Thoracic aorta (tissue), 2 donors: ENCODE measurements at places on chromosomes 6 and 20.

- DNase-seq = no peak
- no peak overlapping the region for H3K4me3 ChIP-seq
- no peaks in the 10 kb centered on the region for H3K27me3 ChIP-seq
Observed at GRCh38 chr6:21325201-21325856, 268.2 kb upstream of the SOX4 start.

DNA sequence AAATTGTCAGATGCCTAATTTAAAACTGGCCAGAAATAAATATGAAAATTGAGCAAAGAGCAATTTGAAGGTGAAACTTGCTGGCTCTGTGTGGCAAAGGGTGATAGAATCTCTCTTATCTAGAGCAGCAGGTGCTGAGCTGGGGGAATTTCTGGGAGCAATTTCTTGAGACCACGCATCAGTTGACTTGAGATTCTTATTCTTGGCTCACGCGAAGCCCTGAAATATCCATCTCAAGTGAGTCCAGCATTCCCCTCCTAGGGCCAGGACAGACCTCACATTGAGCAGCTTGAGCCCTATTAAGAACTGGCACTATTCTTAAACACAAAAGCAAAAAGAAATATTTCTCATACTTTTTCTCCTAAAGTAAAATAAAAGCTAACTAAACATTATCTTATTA, 66.3 kb downstream of the MAP7 start:
- no peak overlapping the region for H3K27ac ChIP-seq
- no peaks in the 10 kb centered on the region for H3K36me3 ChIP-seq
- no peak overlapping the region for H3K4me3 ChIP-seq

DNA sequence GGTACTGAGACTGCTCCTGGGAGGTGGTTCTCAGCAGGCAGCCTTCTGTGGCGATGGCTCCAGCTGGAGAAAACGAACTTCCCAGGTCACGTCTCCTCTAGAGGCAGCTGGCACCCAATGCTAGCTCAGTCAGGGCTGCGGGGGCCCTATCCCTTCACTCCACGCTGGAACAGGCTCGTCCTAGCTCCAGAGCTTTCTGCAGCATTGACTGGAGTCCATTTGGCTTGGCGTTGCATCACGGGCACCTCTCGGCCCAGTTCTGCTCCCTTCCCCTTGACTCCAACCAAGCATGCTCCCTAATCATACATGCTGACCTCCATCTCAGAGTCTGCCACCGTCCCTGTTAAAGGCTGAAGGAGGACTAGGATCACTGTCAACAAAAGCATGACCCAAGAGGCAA, 5.9 kb upstream of the IRF4 start:
- no peak for DNase-seq
- no peak overlapping the region for H3K27ac ChIP-seq
- H3K4me1 ChIP-seq = no peaks in the 10 kb centered on the region

GRCh38 chr6:123118811-123119210, 122.8 kb downstream of the CLVS2 start:
- no peak overlapping the region for H3K27ac ChIP-seq
- H3K27me3 ChIP-seq = no peaks in the 10 kb centered on the region
- no peaks in the 10 kb centered on the region for H3K36me3 ChIP-seq
- H3K4me3 ChIP-seq = no peak overlapping the region

GRCh38 chr6:54112151-54112650, 958 bp downstream of the MLIP start:
- no peaks in the 10 kb centered on the region for H3K36me3 ChIP-seq
- H3K27me3 ChIP-seq = no peaks in the 10 kb centered on the region
- no peak overlapping the region for H3K4me3 ChIP-seq
- DNase-seq = no peak
- peaks cover 9% of the 10 kb centered on the region for H3K4me1 ChIP-seq
- no peak overlapping the region for H3K27ac ChIP-seq

GRCh38 chr6:45084257-45084656, 243.9 kb upstream of the RUNX2 start:
- H3K27ac ChIP-seq = no peak overlapping the region
- H3K36me3 ChIP-seq = no peaks in the 10 kb centered on the region
- H3K4me3 ChIP-seq = no peak overlapping the region
- H3K27me3 ChIP-seq = no peaks in the 10 kb centered on the region

- DNase-seq = no peak
- no peak overlapping the region for H3K4me3 ChIP-seq
- no peaks in the 10 kb centered on the region for H3K27me3 ChIP-seq
- H3K4me1 ChIP-seq = no peaks in the 10 kb centered on the region
- H3K27ac ChIP-seq = no peak overlapping the region
Observed at GRCh38 chr6:106666282-106667021, 37.1 kb downstream of the QRSL1 start.

DNA sequence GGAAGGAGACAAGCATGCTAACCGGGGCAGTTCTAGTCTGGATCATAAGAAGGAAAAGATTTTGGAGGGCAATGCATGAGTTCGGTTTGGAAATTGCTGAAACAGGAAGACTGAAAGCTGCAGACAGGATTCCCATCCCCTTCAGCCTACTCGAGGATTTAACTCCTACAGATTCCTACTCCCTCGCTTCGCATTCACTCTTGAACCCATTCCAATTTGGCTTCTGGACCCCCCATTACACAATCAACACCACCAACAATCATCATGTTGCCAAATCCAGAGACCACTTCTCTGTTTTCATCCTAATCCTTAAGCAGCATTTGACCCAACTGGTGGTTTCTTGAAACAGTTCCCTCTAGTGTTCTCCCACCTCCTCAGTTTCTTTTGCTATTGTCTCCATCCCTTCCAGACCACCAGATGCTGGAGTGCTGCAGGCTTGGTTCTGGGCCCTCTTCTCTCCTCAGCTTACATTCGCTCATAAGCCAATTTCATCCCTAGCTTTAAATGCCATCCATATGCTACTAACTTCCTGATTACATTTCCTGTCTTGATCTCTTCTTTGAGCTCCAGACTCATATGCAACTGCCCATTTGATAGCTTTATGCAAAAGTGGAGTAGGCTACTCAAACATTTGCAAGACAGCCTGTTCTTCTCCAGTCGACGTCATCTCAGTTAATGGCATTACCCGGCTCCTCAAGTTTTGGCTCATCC, 66.5 kb downstream of the DTNBP1 start:
- peak overlapping the region; percentile 61 for H3K27ac ChIP-seq
- no peak for DNase-seq
- peaks cover 28% of the 10 kb centered on the region for H3K4me1 ChIP-seq
- H3K4me3 ChIP-seq = peak overlapping the region; percentile 46
- H3K36me3 ChIP-seq = no peaks in the 10 kb centered on the region

GRCh38 chr6:158232316-158233213, 64.4 kb downstream of the GTF2H5 start:
- peak overlapping the region; percentile 93 for H3K4me3 ChIP-seq
- no peaks in the 10 kb centered on the region for H3K27me3 ChIP-seq
- DNase-seq = no peak
- H3K36me3 ChIP-seq = no peaks in the 10 kb centered on the region
- peak overlapping the region; percentile 45 for H3K27ac ChIP-seq
- H3K4me1 ChIP-seq = peaks cover 19% of the 10 kb centered on the region

DNA sequence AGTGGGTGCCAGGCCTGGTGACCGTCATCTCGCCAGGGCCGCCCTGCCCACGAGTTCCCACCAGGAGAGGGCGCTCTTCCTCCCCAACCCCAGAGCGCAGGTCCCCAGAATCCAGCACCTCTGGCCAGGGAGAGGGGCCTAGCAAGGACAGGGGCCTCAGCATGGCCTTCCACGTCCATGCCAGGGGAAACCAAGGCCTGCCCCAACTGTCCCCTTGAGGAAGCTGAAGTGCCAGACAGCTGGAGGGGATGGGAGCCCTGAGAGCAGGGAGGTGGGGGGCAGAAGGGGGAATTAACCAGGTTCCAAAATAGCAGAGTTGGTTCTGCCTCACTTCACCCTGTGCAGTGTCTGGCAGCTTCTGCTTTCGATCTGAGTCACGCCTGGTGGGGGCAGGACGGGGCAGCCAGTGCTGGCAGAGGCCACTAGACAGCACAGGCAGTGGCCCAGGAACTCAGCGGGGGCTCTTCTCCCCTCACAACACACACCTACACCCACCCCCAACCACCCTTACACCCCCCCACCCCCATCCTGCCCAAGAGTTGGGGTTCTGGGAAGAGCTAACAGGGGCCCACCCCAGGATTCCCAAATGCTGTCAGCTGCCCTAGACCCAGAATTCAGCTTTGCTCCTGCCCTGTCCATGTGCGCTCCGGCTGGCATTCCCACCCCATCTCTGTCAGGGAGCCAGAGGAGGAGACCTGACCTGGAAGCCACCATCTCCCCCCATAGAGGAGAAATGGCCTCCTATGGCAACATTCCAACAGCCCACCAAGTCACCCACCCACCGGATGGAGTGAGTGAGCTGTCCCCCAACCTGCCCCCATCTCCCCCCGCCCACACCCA, 29.2 kb downstream of the TFEB start:
- no peaks in the 10 kb centered on the region for H3K36me3 ChIP-seq
- peak; percentile 72 for DNase-seq
- H3K27me3 ChIP-seq = no peaks in the 10 kb centered on the region
- peaks cover 22% of the 10 kb centered on the region for H3K4me1 ChIP-seq
- peak overlapping the region; percentile 54 for H3K4me3 ChIP-seq

- peak overlapping the region; percentile 84 for H3K4me3 ChIP-seq
- H3K27me3 ChIP-seq = no peaks in the 10 kb centered on the region
- H3K4me1 ChIP-seq = peaks cover 5% of the 10 kb centered on the region
- H3K36me3 ChIP-seq = no peaks in the 10 kb centered on the region
- no peak for DNase-seq
- peak overlapping the region; percentile 85 for H3K27ac ChIP-seq
Observed at GRCh38 chr20:20712004-20712473, 405 bp downstream of the RALGAPA2 start.

DNA sequence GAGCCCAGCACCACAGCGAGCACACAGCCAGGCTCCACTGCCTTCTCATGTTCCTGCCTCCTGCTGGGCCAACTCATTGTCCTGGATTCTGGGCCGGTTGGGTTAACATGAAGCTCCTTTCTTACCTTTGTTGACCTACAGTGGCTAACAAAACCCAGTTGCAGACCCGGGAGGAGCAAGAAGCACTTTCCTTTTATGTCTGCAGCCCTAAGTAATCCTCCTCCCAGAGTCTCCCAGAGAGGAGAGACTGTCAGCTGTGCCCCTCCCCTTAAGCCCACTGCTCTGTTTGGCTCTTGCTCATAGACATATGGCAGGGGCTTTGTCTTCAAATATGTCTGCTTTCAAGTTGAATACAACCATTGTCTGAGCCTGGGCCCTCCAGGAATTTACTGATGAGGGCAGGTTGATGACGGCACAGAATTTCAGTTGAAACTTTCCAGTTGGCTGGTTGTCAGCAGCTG, 55.2 kb downstream of the PSMB1 start:
- H3K27me3 ChIP-seq = no peaks in the 10 kb centered on the region
- H3K27ac ChIP-seq = no peak overlapping the region
- H3K36me3 ChIP-seq = no peaks in the 10 kb centered on the region
- DNase-seq = no peak
- no peaks in the 10 kb centered on the region for H3K4me1 ChIP-seq

DNA sequence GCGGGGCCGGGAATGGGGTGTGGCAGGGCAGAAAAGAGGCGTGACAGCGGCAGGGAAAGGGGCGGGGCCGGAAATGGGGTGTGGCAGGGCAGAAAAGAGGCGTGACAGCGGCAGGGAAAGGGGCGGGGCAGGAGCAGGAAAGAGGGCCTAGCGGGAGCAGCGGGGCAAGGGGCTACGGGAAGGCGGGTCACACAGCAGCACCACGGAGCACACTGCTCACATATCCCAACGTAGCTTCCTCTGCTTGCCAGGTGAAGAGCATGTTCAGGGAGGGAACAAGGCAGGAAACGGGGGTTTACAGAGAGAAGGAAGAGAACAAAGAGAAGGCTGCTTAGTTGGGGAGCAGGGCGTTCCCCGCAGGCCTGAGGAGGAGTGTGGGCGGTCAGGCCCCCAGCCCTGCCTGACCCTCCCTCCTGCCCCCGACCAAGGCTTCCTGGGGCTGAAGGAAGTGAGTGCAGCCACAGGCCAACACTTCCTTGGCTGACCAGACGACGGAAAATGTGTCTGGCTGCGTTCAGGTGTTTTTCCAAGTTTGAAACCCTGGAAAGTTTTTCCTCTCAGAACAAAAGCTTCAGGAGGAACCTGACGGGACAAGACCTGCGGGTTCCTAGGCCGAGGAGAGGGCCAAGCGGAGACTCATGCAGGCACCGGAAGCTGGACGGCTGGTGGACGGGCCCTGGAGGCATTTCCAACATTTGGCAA, 13.8 kb downstream of the UCKL1 start:
- peaks cover 46% of the 10 kb centered on the region for H3K36me3 ChIP-seq
- peaks cover 2% of the 10 kb centered on the region for H3K4me1 ChIP-seq
- DNase-seq = no peak
- H3K27ac ChIP-seq = peak overlapping the region; percentile 12
- no peak overlapping the region for H3K4me3 ChIP-seq

GRCh38 chr6:10970731-10971130, 73.4 kb downstream of the ELOVL2 start:
- H3K27ac ChIP-seq = no peak overlapping the region
- H3K4me3 ChIP-seq = no peak overlapping the region
- H3K27me3 ChIP-seq = no peaks in the 10 kb centered on the region
- H3K36me3 ChIP-seq = no peaks in the 10 kb centered on the region

DNA sequence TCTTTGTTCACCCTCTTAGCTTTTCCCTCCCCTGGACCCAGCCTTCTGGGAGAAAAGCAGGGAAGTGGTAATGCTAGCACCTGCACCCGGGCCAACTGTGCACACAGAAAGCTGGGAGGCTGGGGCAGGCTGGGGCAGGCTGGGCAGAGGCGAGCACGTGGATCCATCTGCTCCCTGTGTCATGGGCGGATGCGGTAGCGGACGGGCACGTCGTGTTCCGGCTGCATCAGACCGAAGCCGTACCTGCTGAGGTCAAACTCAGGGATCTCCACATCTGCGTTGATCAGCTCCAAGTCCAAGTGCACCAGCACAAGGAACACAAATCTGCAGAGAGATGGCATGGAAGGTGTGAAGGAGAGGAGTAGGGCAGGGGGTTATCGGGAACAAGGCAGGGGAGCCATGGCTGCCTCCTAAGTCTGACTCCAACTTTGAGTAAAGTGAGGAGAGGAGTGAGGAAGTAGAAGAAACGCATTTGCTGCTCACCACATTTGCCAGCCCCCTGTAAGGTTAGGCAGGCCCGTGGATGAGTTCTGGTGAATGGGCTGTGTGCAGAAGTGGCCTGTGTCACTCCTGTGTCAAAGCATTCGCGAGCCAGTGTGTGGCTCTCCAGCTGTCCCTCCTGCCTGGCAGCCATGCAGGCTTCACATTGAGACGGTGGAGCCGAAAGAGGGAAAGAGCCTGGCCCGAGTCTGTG, 25.4 kb upstream of the KCNB1 start:
- peak overlapping the region; percentile 69 for H3K27ac ChIP-seq
- peaks cover 41% of the 10 kb centered on the region for H3K36me3 ChIP-seq
- H3K27me3 ChIP-seq = no peaks in the 10 kb centered on the region
- no peak for DNase-seq
- H3K4me1 ChIP-seq = peaks cover 84% of the 10 kb centered on the region

GRCh38 chr6:158784505-158784904, 34.7 kb downstream of the EZR start:
- no peak overlapping the region for H3K27ac ChIP-seq
- peaks cover 54% of the 10 kb centered on the region for H3K36me3 ChIP-seq
- H3K4me3 ChIP-seq = no peak overlapping the region
- DNase-seq = no peak
- H3K4me1 ChIP-seq = no peaks in the 10 kb centered on the region
